ENCODE measurements at places on chromosomes 5 and 9.

GRCh38 chr5:94746731-94747124 lies 128.3 kb downstream of the SLF1 start:
- DNase-seq: no peak

GRCh38 chr5:19880859-19881436 lies 107.1 kb downstream of the CDH18 start:
- no peak for DNase-seq

DNA sequence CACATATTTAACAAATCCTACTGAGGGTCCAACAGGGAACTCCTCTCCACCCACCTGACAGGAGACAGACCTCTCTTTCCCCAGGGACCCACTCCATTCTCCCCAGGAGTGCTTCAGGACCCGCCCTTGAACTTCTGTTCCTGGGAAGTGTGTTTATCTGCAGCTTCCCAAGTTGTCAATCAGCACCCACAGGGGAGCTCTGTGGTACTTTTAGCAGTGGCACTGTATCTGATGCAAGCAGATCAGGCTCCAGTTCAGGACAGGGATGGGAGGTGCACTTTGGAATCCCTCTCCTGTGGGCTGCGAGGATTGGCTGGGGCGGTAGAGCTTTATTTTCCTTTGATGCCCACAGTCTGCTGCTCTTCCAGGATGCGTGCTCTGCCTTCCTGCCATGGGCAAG lies 8.7 kb downstream of the GALNT10 start:
- no peak for DNase-seq

GRCh38 chr9:35060548-35061207 lies 11.7 kb downstream of the VCP start:
- DNase-seq: no peak

DNA sequence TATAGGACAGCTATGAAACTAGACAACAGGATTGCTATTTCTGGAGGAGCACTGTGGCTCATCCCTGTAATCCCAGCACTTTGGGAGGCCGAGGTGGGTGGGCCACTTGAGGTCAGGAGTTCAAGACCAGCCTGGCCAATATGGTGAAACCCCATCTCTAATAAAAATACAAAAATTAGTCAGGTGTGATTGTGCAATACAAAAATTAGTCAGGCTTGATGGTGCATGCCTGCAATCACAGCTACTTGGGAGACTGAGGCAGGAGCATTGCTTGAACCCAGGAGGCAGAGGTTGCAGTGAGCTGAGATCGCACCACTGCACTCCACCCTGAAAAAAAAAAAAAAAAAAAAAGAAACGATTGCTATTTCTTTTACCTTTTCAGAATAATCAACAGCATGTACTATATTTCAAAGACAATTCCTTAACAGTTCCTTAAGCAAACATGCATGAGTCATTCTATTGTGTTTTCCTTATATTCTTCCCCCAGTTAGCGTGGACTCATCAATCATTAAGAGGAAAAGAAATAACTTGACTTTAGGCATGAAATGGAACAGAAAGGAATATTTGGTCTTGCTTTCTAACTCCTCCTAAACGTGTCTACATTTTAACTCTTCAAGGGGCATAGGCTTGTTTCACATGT lies 162.6 kb downstream of the TAF11L14 start:
- no peak for DNase-seq

DNA sequence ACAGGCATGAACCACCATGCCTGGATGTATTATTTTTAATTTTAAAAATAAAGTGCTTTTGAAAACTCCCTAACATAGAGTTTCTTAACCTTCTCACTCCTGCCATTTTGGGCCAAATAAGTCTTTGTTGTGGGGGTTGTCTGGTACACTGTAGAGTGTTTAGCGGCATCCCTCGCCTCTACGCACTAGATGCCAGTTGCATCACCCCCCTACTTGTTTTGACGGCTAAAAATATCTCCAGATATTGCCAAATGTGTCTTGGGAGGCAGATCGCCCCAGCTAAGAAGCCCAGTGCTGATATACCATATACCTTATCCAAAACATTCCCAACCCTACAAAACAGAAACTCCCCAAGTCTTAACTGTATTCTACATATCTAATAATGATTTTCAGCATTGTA lies 54.6 kb downstream of the SCAI start:
- no peak for DNase-seq

GRCh38 chr5:91164424-91164823 lies 218.7 kb downstream of the ARRDC3 start:
- DNase-seq: no peak

DNA sequence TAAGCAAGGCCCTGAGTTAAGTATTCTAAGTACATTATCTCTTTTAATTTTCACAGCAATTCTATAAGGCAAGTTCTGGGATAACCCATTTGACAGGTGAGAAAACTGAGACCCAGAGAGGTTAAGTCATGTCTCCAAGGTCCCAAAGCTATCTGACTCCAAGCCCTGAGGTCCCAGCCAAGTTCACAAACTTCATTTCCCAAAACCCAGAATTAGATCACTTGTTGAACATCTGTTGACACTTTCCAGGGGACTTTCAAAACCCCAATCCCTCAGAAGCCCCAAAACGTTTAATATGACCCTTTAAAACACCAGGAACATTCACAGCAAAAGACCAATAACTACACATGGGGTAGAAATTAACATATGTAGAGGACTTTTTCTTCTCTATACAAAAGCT lies 72.0 kb downstream of the SH3TC2 start:
- DNase-seq: no peak

DNA sequence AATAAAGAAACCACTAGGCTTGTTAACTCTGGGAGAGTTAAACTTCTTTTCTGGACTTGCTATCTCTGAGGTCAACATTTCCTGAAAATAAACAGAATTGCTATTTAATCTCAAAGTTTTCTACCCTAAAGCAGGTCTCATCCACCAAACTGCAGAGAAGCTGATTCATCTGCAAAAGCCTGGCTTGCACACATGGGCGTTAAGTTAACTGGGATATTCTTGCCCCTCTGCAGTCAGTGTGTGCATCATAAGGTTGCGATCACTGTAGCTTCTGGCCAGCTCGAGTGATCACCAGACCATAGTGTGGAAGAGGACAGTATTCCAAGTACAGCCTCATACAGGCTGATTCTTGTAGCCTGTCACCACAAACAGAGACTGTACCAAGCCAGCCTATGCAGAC lies 99.2 kb downstream of the SPOCK1 start:
- no peak for DNase-seq

DNA sequence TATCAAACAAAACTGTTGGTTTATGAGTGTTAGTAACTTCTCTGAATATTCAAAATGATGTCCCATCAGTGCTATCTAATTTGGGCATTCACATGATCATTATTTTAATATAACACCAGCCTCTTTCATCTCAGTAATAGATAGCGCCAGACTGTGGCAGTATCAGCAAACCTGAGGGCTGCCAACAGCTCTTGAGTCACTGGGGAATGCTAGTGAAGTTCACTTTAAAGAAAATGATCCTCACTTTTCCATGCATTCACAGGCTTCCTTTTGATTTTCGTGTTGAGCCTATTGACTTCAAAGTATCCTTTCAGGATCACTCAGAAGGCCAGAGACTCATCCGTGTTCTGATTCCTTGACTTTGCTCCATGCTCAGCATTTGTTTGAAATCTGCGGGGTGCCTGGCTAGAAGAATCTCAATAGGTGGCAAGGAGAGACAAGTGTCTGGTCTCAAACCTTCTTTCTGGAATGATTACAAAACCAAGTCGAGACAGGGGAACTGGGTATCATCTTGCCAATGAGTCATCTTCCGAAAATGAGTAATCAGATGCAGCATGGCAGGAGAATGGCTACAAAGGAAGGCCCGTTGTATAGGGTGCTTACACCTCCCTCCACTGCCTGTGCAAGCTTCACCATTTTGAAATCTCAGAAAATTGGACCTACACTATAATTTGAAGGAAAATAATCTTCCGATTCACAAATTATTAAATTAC lies 509.1 kb downstream of the RASEF start:
- DNase-seq: no peak

- no peak for DNase-seq
Observed at GRCh38 chr9:3299872-3300271, 225.9 kb downstream of the RFX3 start.

- DNase-seq: no peak
Observed at GRCh38 chr5:175223291-175223690, 220.7 kb downstream of the DRD1 start.

DNA sequence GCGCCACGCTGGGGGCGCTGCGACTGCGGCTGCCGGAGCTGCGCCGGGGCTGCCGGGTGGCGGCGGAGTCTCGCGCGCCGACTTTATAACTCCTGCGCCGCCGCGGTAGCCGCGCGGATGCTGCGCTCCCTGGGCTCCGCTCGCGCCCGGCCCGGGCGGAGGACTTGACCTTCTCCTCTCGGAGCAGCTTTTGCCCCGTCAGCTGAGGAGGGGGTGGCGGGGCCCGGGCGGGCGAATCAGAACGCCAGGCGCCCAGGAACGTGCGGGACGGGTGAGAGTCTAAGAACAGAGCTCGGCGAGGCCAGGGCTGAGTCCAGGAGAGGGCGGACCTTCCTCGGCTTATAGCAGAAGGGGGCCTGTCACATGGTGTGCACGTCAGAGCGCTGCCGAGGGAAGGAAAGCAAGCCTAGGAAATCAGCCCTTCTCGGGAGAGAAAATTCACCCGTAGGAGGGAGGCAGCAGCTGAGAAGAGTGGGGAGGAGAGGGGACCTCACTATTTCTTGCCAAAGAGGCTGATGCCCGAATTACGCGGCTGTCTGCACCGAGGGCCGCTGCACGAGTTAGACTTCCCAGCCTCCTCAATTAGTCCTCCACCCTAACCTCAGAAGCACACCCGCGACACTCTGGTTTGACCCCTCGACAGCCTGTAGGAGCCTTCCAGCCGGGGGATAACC lies at the start of gene FOXD1:
Gene FOXD1 (minus strand): TSS at position 315 of the 674 bp plus-strand sequence. CDS start 415 bp downstream, outside the sequence.
- DNase-seq: peak; percentile 90

GRCh38 chr5:41410307-41410706 lies 100.1 kb downstream of the PLCXD3 start:
- DNase-seq: no peak

DNA sequence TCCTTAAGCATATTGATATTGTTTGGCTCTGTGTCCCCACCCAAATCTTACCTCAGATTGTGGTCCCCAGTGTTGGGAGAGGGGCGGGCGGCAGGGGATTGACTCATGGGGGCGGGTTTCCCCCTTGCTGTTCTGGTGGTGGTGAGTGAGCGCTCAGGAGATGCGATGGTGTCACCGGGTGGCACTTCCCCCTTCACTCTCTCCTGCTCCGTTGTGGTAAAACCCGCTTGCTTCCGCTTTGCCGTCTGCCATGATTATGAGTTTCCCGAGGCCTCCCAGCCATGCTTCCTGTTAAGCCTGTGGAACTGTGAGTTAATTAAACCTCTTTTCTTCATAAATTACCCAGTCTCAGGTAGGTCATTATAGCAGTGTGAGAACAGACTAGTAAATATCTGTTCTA lies 229.1 kb downstream of the IRX2 start:
- DNase-seq: no peak

- no peak for DNase-seq
Observed at GRCh38 chr9:23830929-23831730, 5.1 kb upstream of the ELAVL2 start.

DNA sequence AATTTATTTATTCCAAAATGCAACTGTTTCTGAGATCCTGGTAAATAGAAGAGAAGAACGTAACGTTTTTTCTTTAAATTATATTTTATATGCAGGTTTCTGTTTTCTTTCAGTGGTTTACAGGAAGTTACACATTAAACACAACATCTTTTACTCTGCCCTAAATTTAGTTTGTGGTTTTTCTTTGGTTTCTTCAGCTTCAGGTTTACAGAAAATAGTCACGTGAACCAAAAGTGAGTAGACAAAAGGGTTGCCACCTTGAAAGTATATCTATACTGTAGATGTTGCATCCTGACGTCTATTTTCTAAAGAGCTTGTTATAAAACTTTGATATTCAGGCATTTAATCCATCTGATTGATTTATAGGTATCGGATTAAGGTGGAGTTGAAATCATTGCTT lies 1236.6 kb downstream of the MAT2B start:
- DNase-seq: no peak

- no peak for DNase-seq
Observed at GRCh38 chr5:168479166-168479565, 7.1 kb upstream of the RARS1 start.

GRCh38 chr5:167008705-167009104 lies 1282.7 kb upstream of the WWC1 start:
- no peak for DNase-seq

GRCh38 chr9:13190040-13190439 lies 89.5 kb downstream of the MPDZ start:
- DNase-seq: peak; percentile 6

- DNase-seq: no peak
Observed at GRCh38 chr5:16480144-16480543, 14.5 kb upstream of the ZNF622 start.

- no peak for DNase-seq
Observed at GRCh38 chr9:120926397-120926928, at the start of gene TRAF1. Gene TRAF1, minus strand, starts transcription at chr9:120926796. Its CDS starts 721 bp downstream, at chr9:120926075.

- DNase-seq: no peak
Observed at GRCh38 chr9:89889865-89890264, 285.1 kb downstream of the GADD45G start.

DNA sequence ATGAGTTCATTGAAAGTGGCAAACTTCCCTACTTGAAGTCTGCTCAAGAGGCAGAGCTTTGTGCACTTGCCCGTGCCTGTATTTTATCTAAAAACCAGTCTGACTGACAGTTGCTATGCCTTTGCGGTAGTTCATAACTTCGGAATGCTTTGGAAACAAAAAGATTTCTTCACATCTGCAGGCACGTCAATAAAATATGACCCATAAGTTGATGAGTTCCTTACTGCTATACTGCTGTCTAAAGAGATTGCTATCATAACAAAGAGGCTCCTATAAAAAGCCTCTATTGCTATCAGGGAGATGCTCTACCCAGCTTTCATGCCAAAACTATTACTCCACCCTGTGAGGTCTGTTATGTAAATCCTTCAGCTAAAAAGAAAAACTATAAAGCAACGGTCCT lies 25.4 kb upstream of the RNF20 start:
- DNase-seq: no peak

DNA sequence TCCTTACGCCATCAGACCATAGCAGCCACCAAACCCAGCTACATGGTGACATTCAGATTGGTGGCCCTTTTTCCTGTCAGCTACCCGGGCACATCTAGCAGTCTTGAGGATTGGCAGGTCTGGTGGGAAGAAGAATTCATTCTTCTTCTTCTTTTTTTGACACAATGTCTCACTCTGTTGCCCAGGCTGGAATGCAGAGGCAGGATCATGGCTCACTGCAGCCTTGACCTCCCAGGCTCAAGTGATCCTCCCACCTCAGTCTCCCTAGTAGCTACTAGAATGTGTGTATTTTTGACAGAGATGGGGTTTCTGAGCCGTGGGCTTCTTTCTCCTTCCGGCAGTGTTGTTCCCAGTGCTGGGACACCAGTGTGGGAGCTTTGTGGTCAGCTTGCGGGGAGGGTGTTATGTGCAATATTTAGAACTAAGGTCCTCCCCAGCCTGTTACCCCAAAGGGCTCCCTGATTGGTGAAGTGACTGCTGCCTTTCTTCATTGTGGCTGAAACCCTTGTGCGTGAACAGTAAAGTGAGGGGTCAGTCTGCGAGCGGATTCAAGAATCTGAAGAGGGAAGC lies 3.4 kb downstream of the NTMT1 start:
- no peak for DNase-seq

DNA sequence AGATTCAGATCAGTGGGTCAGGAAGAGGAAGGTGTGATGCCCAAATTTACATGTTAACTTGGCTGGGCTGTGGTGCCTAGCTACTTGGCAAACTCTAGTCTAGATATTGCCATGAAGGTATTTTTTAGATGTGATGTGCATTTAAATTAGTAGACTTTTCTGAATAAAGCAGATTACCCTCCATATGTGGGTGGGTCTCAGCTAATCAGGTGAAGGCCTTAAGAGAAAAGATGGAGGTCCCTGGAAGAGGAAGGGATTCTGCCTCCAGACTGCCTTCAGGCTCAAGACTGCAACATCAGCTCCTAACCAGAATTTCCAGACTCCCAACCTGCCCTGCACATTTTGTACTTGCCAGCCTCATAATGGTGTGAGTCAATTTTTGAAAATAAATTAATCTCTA lies 115.8 kb downstream of the CEMIP2 start:
- DNase-seq: no peak

All from left kidney (tissue), 8 donors.